ENCODE measurements at places on chromosomes 2 and 18.
A peak's percentile ranks its signal among the peaks of the same experiment; 100 is the strongest.

- DNase-seq: no peak
These were observed 117.6 kb downstream of the METTL8 start for GRCh38 chr2:171316220-171316619.

- DNase-seq: no peak
These were observed 13.0 kb upstream of the TYMS start for GRCh38 chr18:644395-645004.

DNA sequence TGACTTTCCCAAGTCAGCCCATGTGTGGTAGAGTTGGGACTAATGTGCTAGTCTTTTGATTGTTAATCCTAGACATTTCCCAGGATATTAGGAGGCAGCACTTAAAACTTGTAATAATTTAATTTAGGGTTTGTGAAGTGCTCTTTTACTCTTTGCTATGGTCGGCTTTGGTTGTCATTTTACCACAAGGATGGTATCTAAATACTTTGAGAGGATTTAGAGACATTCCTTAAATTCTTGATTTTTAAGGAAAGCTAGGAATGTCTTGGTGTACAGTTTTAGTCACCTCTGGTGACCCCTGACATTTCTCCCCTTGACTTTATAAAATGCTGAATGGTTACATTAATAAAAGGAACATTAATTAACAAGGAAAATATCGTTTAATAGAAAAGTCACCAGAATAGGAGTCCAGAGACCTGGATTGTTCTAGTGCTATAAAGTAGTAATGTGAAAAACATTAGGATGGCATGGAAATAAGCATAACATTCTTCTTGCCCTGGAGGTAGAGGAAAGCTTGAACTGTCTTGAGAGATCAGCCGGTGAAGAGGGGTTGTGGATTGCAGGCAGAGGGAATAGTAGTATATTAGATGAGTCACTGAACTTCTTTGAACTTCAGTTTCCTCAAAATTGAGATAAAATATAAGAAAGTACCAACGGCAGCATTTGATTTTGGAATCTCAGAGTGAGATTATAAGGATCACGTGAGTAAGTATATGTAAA, 209.2 kb downstream of the MCFD2 start:
- DNase-seq: no peak

DNA sequence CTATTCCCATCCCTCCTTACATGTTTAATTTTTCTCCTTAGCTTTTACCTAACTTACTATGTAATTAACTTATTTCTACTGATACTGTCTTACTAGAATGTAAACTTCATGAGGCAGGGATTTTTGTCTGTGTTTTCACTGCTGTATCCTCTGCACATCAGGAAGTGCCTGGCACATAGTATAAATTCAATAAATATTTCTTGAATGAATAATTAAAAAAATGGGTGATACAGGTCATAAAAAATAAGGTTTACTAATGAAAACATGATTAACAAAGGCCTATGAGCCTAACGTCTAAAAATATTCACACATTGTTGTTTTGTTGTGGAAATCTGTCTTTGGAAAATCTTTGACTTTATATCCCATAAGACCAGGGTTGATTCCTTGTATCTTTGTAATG, 4.5 kb downstream of the RBKS start:
- no peak for DNase-seq

GRCh38 chr2:8877894-8878293, 40.5 kb upstream of the KIDINS220 start:
- no peak for DNase-seq

- DNase-seq: no peak
These were observed 120.4 kb downstream of the SEPTIN10 start for GRCh38 chr2:109493176-109493935.

DNA sequence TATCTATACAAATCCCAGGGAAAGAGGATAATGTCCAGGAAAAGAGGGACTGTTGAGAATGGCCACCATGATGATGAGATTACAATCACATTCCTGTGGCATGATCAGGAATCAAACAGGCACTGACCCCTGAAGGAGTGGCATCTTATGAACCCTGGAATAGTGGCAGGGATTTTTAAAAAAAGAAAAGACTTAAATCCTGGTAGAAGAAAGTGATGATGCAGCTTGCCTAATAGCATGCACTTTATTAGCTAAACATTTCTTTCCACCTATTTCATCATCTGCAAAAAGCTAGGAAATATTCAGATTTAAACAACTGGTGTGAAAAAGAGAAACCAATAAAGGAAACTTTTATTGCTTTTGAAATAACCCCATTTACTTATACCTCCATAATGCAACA, 87.2 kb upstream of the FSHR start:
- no peak for DNase-seq

DNA sequence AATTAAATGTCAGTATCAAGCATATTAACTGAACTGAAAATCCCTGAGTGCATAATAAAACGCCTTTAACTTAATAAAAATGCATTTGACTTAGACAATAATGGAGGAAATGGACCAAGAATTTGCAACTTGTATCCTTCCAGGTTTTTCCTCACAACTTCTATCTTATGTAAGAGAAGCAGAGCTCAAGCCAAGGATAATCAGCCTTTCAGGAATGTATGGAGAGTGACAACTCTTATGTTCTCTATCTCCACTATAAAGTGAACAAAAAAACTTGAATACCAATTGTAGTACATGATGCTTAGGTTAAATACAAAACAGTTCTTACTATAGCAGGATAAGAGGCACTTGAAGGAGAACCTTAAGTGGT, 64.8 kb upstream of the CYP26B1 start:
- DNase-seq: no peak

DNA sequence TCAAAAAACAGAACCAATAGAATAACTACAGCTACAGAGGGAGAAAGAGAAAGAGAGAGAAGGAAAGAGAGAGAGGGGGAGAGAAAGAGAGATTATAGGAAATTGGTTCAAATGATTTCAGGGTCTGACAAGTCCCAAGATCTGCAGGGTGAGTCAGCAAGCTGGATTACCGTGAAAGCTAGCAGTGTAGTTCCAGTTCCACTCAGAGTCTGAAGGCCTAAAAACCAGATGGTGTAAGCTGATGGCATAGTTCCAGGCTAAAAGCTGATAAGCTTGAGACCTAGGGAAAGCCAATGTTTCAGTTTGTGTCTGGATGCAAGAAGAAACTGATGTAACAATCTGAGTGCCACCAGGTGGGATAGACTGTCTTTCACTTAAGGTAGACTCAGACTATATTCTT, 397.7 kb downstream of the TRIB2 start:
- peak; percentile 6 for DNase-seq

DNA sequence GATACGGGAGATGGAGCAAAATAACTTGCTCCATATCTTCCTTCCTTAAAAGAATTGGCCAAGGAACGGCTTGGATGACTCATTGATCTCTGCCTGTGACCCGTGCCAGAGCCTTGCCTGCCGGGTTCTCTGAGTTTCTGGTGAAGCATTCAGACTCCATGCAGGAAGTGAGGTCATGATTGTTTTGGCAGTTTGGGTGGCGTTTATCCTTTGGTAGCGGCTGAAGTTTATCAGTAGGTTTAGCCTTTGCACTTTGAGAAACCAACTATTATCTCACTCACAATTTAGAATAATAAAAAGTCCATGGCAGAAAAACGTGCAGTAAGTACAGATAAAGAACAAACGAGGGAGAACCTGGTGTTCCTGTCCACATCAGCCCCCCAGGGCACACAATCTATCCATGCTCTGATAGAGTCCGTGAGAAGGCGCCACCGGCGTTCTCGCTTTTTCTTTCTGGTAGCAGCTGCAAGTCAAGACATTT, 15.0 kb upstream of the CTAGE1 start:
- DNase-seq: no peak

DNA sequence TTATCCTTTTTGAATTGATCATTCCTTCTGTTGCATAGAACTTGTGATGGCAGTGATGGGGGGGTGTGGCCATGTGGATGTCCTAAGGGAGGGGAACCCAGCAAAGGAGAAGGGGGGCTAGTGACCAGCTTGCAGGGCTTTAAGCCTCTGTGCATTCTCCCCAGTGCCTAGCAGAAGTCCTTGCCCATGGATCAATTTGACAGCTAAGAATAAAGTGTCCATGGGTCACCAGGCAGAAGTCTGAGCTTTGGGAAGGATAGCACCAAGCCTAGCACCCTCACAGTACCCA, 39.6 kb upstream of the FAM136A start:
- no peak for DNase-seq

GRCh38 chr18:60563082-60563481, 190.5 kb upstream of the MC4R start:
- DNase-seq: no peak

DNA sequence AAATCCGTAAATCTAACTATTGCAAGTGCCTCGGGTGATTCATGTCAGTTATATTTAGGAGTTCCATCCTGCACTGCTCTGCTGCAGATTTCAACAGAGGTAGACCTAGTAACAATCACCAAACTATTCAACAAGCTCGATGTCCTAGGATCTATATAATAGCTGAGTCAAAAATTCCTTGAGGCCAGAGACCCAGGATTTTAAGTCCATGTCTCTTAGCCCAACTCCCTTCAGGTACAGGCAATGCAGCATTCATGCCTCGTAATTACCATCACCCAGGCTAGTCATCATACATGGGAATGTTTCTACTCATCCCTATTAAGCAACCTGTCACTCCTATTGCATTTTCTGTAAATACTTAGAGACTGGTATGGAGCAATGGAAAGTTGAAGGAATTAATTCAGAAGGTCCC, 729 bp downstream of the TM4SF20 start:
- no peak for DNase-seq

- DNase-seq: no peak
These were observed 97.5 kb upstream of the LDLRAD4 start for GRCh38 chr18:13120983-13121441.

DNA sequence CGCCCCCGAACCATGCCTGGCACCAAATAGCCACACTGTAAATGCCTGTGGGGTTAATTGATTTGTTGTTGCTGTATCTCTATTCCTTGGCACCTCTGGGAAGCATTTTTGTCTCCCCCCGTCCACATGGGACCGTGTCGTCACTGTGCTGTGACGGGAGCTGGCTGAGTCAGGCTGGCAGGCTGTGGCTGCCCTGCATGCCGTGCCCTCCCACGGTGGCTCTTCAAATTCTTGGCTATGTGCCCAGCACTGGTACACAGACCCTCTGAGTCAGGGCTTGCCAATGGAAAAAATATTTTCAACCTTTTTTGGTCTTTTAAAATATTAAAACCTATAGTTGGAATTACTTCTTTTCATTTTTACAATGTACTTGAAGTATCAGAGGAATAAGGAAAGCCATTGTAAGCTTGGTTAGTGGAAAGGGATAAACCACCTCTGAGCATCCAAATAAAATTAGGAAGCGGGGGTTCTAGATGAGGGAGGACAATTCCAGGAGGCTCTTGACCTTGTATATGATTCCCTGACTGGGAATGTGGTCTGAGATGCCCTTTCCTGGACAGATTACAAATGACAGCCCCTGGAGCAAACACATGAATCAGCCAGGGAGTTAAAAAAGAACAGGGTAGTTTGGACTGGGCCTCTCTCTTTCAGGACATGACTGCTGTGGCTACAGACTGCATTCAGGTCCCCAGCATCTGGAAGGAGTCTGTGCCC, 59.4 kb downstream of the DGKD start:
- peak; percentile 62 for DNase-seq

GRCh38 chr2:74297391-74297790, 45.8 kb downstream of the SLC4A5 start:
- DNase-seq: no peak

DNA sequence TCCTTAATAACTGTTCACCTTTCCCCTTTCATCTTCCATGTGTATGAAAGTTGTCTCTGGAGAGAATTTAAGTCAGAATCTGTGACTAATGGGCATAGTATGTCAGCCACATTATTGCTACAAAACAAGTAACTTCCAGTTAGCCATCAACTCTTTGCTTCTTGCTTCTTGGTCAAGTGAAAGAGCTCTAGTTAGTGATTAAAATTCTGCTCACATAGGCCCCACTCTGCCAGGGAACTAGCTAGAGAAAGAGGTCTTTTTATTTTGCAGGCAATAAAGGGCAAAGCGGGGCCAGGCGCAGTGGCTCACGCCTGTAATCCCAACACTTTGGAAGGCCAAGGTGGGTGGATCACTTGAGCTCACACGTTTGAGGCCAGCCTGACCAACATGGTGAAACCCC, 64.6 kb downstream of the COLEC12 start:
- DNase-seq: no peak

DNA sequence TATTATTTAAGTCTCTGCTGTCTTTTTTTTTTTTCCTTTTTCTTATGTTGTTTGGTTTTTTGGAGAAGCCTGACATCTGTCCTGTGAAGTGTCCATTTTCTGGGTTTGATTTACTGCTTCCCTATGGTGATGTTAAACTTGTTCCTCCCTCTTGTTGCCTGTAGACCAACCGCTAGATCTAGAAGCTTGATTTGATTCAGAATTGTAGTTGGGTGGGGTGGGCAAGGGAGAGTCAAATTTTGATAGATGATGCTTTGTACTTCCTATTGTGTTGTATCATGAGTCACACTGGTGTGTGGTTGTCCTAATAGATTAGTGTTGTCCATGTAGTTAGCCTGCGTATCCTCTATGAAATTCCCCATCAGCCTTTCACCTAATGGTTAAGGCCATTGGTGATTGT, 35.4 kb downstream of the CAB39 start:
- DNase-seq: no peak

DNA sequence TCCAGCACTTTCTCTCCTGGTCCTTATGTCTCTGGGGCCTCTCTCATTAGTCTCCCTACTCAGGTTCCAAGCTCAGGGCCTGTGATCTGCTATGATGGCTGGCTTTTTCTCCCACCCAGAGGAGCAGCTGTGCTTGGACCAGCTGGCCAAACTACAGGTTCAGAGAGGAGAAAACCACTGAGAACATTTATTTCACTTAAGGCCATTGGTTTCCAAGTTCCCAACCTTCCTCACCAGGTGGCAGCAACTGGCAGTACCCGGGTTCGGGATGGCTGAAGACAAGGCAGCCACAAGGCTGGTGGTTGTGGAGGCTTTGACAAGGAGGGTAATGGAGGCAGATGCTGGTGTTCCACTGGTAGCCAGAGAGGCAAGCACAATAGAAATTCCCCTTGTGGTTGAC, 29.9 kb upstream of the SELENOI start:
- no peak for DNase-seq

GRCh38 chr2:40225670-40226210, 226.2 kb downstream of the SLC8A1 start:
- DNase-seq: no peak

GRCh38 chr2:38194751-38195150, 118.8 kb upstream of the CYP1B1 start:
- DNase-seq: no peak

DNA sequence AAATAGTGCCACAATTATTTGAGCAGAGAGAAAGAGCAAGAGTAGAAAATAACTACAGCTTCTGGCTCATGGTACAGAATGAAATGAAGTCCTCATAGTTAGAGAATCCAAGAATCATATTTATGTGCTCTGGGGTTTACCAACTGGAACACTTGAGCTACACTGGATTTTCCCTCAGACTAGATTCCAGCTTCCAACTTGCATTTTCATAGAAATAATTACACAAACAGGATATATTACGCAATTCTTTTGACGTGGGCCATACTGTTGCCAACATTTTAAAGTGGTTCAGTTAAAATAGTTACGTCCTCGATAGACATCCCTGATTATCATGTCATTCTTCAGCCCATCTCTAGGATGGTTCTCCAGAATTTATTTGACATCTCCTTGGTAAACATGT, 129.2 kb downstream of the ETAA1 start:
- DNase-seq: no peak
